T1000 (cell line): ENCODE measurements at places on chromosomes 11 and 22.

DNA sequence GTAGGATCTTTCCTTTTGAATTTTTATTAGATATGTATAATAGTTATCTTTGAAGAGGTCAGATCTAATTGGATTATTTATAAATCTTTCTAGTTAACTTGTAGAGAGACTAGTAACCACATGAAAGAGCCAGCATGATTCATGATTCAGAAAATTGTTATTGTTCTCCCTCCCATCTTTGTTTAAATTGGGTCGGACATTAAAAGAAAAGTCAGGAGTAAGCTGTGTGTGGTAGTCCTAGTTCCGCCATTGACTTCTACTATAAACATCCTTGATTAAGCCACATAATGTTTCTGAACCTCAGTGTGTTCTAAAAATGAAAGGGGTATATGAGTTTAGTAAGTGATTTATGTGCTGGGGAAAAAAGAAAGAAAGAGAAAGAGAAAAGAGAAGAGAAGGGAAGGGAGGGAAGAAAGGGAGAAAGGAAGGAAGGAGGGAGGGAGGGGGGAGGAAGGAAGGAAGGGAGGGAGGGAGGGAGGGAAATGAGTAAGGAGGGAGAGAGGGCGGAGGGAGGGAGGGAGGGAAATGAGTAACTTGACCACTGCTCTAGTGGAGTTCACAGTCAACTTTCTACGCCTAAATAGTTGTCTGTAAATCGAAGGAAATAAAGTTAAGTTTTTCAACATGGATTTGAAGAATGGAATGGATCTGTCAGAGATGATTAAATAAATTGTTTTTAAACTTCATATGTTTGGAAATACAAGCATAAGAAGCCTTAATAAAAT is 32.9 kb downstream of the SIK2 start:
- no peak for DNase-seq

DNA sequence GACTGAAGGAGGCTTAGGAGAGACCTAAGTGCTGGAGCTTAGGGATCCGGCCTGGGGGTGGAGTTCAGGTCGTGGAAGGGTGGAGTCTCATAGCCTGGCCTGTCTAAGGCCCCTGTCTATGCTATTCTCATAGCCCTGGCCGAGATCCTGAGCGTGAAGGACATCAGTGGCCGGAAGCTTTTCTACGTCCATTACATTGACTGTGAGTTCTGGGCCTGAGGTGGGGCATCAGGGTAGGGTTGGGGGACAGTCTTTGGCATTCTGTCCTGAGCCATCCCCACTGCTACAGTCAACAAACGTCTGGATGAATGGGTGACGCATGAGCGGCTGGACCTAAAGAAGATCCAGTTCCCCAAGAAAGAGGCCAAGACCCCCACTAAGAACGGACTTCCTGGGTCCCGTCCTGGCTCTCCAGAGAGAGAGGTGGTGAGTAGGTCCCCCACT is 603 bp downstream of the KAT5 start:
- no peak for DNase-seq

DNA sequence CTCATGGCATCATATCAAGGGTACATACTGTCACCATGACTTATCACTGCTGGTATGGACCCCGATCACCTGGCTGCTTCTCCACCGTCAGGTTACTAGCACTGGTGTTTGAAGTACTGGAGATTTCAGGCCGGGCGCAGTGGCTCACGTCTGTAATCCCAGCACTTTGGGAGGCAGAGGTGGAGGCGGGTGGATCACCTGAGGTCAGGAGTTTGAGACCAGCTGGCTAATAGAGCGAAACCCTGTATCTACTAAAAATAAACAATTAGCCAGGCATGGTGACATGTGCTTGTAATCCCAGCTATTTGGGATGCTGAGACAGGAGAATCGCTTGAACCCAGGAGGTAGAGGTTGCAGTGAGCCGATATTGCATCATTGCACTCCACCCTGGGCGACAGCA is 82.4 kb upstream of the ANO1 start:
- DNase-seq: no peak

- DNase-seq: no peak
Measured at GRCh38 chr22:23065069-23065451, 5.3 kb upstream of the GNAZ start.

DNA sequence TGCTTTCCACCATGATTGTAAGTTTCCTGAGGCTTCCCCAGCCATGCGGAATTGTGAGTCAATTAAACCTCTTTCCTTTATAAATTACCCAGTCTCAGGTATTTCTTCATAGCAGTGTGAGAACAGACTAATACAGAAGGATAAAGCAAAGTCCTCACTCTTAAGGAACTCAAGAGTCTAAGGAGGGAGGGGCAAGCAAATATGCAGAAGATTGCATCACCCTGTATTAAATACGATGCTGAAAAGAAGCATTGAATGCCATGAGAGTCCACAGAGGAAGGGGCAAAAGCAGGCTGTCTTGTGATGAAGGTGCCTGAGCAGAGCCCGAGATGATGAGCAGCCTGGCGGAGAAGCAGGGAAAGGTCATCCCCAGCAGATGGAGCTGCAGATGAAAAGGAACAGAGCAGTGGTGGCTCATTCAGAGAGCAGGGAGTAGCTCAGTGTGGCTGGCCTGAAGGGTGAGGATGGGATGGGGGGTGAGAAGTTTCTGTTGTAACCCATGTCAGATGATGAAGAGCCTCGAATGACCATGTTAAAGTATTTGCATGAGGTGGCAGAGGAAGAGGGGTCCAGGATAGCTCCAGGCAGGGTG is 6.3 kb upstream of the IZUMO1R start:
- no peak for DNase-seq

DNA sequence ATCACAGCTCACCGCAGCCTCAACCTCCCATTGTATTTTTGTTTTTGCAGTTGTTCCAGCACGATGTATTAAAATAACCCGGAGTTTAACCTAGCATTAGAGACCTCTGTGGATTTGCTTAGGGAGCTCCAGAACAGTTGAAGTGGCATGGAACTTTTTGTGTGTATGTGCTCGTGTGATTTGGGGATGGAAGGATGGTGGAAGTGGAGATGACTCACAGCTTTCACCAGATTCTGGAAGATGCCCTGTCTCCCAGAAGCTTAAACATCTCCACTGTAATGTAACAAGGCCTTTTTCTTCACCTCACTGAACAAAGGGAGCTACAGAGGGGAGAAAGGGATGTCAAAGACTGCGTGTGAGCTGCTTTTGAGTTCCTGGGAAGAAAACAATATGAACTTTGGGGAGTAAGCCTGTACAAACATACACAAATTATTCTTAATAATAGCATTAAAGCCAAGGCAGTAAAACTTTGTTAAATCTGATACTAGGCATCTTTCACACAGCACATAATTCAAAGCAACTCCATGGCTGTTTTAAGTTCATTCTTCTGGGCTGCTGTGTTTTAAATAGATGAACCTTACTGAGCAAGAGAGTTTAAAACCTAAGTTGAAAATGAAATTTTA is 226.4 kb downstream of the ADAMTS15 start:
- DNase-seq: no peak
